ENCODE measurements at places on chromosomes 3 and 15.

DNA sequence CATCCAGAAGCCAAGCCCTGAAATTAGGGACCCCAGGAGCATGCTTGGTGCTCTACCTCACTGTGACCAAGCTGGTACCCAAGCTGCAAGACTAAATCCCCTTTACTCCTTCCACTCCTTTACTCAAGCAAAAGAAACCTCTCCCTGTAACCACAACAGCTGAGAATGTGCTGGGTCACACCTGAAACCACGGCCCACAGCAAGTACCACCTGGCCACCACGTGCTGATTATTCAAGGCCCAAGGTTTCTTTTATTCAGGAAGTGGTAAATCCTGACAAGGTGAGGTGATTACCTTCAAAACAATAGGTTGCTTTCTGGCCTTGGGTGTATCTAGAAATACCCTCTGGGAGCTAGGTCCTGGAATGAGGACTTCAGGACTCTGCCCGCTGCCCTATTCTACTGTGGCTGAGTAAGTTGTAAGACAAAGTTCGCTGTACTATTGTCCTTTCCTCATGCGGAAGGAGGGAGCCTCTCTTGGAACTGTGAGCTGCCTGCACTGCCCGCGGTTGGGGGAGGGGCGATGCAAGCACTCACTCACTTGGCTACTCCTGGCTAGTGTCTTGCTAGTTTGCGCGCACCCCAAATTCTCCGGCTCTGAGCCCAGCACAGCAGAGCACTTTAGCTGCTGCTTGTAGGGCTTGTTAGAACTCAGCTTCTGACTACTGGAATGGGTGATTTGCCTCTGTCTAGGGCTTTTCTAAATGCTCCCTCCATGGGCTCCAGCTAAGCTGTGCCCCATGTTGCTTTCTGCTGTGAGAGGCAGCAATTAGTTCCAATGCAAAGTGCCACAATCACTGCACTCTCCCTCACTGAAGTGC, 487.1 kb upstream of the CNTN3 start:
- no peak for DNase-seq

DNA sequence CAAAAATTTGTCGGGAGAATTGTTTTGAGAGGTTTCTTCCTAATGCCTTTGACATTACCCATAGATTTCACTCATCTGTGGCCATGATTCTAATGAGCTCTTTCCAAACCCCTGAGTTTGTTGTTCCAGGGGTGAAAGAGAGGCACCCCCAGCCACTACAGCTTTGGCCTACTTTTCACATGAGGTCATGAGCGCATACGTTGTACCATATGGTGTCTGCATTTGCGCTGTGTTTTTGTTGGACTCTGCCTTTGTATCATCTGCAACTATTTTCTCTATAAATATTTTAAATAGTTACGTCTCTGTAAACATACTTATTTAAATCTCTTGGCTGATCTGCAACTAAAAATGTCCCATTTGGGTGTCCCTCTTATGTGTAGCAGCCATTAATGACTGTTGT, 107.9 kb downstream of the LRTM1 start:
- DNase-seq = peak; percentile 64

DNA sequence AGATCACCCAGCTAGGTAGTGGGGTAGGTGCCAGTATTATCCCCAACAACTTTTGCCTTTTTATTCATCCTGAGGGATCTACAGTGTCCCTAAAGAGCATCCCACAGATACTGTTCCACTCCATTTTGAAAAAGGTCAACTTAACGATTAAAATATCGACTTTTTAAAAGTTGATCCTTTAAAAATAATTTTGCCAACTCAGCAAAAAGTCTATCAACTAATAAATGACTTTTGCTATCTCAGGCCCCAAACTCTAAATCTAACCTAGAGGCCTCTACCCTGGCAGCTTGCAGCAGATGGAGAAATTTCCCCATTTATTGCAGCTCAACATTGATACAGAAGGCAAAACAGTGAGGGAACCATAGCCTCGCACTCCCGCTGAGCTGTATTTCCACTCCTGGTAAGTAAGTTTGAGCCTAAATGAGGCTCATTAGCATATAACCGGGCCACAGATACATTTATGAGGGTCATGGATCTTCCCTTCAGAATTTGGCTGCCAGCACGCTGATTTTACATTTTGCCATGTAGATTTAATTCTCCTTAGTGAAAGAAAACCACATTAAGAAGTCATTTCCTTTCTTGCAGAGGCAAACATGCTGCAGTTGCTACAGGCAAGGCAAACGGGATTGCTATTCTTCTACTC, 704.1 kb upstream of the CFAP20DC start:
- DNase-seq = no peak

GRCh38 chr15:67165254-67166253, 88.9 kb downstream of the AAGAB start:
- DNase-seq = no peak

- no peak for DNase-seq
Measured at GRCh38 chr15:37291920-37292319, 191.6 kb upstream of the MEIS2 start.

- no peak for DNase-seq
Measured at GRCh38 chr15:74141591-74141990, 11.2 kb downstream of the ISLR2 start.

DNA sequence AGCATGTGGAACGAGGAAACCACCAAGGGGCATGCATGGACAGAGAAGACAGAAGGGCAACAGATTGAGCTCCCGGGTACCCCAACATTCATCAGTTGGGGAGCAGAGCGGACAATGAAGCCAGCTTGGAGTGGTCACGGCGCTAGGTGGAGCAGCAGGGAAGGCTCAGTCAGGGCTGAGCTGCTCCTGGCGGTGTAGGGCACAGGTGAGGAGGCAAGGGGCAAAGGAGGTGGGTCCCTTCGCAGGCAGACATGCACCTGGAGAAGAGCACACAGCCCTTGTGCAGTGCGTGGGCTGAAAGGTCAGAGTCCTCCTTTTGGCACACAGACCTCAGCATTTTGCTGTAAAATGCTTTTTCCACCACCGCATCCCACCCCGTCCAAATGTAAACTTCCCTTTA, 90.0 kb upstream of the SLC6A6 start:
- DNase-seq = no peak

DNA sequence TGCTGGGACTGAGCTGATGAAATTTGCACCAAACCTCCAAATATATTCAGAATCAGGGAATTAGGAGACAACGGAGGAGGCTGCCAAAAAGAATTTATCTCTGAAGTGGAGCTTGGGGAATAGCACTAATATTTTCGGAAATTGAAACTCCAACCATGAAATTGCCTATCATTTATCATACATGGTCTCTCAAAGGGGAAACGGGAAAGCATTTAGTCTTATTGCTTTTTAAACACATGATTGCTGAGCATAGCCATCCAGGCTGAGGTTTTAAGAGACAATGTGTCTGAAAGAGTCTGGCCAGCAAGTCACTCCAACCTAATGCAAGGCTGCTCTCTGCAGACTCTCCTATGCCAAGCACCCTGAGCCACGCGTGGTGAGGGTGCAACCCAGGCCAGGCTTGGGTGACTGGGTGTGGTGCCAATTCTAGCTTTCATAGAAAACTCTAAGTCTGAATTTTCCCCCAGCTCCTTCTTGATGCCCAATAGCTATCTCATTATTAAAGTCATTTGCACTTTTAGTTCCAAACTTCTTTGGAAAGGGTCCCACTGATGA, 200.2 kb downstream of the RPLP1 start:
- DNase-seq = no peak

DNA sequence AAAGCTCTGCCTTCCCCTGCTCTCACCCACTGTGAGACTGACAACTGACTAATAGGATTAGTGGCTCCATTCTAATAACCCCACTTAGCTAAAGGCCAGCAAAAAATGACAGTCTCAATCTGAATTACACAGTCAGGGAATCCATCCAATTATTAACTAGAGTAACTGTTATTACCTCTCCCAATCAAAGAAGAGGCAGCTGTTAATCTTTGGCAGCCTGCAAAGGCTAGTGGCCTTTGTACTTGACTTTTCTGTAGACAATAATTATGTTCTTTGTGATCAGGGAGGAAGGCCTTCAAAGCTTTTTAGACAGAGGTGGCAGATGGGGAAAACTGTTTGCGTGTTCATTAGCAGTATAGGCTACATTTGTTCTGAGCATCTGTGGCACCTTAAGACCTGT, 177.7 kb downstream of the ISL2 start:
- DNase-seq = no peak

DNA sequence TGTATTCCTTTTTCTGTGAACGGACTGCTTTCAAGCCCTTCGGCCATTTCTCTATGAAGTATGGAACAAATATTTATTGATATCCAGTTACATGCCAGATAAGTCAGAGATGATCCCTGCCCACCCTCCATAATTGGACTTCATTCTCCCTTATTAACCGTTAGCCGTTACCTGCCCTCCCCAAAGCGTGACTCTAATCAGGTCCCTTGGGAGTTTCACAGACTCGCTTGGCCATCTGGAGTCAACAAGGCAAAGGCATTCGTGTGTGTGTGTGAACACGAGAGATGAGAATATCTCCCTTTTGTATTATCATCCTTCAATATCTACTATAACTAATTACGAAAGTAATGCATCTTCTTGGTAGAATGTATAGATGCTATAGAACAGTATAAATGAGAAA, 314.5 kb downstream of the TLE3 start:
- DNase-seq = no peak

DNA sequence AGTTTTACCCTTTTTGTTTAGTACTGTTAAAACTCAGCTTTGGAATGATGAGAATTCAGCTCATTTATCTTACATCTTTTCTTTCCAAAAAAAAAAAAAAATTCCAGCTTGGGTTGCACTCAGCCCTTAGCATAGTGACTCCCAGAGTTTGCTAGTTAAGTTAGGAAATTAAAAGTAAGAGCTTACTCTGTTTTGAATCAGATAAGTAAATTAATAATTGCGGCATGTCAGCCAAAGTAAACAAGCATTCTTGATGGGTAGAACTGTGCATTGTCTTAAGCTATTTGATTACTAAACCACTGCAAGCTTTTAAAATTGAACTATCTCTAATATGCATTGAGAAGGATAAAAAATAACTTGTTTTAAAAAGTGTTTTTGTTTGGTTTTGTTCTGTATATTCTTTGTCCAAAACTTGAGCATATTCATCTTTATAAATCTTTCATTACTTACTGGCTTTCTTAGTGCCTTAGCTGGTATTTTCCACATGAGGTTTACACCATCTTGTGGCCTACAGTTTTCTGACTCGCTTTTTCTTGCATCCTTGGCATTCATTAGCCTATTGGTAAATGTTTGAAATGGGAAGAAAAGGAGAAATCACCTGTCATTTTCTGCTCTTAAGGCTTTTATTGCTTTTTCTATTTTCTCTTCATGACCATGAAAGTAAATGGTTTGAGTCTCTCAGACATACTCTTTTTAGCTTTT, 107.6 kb downstream of the FILIP1L start:
- no peak for DNase-seq

DNA sequence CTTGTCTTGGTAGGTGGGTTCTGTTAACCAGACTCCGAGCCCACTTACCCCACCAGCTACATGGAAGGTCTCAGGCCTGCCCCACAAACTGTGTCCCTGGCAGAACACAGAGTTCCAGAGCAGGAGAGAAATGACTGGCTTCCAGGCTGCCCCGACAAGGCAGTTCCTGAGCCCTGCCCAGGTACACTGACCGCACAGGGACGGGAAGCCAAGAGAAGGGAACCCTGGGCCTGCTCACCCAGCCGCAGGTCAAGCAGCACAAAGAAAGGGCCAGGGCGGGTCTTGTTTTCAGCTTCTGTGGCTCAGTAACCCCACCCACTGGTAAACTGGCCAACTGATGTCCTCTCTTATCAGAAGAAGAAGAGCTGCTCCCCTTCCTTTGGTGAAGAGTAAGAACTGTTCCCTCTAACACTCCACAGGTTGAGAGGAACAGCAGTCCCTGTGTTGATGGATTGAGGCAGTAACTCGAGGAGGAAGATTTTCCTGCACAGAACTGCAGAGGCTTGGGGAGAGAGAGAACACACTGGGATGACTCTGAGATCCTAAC, 68.4 kb downstream of the CRTC3 start:
- DNase-seq = no peak

DNA sequence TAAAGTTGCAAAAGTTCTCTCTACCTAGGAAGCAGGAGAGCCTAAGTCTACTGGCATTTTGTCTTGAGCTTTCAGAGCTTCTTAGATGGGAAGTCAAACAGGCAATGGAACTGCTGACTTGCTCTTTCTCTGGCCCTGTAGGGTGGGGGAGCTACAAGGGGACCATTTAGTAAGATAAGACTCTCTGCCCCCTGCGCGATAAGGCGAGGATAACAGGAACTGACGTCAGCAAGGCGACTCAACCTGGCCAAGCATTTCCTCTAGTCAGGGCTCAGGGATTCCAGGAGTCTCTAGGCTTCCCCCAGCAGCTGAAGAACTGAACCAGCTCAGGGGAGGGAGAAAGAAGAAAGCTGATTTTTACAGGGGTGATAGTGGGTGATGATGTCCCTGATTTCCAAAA, 5.8 kb downstream of the RARB start:
- no peak for DNase-seq

GRCh38 chr3:30631243-30631904, 25.0 kb downstream of the TGFBR2 start:
- no peak for DNase-seq

DNA sequence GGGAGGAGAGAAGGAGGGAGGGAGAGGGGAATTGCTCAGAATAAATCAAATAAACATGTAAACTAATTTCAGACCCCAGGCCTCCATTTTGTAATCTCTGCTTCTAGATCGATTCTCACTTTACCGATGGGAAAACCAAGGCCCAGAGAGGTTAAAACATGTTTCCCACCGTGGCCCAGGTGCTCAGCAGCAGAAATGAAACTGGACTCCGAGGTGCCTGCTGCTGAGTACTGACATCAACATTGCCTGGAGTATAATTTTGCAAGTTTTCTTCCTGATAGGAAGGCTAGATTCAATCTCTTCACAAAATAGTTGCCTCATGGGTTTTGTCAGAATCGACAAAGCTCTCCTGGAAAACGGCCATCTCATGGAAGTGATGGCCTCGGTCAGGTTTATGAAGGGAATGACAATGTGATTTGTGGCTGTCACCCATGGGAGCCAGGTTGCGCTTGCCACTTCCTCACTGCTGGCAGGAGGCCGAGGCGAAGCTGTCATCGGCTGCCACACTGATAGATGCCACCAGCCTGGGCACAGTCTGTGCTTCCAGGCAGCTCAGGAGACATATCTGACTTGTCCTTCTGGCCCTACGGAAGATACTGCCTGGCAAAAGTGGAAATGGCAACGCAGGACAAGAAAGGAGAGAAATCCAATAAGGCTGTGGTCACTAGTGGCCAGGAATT, 133.1 kb upstream of the LRRN1 start:
- no peak for DNase-seq

DNA sequence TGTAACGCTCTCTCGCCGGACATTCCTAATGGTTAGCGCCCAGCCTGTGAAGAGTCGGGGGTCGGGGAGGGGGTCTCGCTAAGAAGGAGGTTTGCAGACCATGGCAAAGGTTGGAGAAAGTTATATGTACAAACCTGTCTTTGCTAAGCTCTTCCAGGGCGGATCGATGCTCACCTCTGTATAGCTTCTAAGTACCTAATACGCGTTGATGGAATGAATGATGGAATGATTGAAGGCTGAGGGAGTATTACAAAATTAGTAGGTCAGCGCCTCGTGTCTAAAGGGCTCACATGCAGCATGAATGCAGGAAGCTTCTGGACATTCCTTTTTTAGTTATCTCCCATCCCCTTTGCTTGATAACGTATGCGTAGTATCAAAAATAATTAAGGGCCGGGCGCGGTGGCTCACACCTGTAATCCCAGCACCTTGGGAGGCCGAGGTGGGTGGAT, 305 bp upstream of the KPNA1 start:
- no peak for DNase-seq

Data from fibroblast of skin of left biceps (primary cell).